Sciatic nerve (tissue), 2 donors: ENCODE measurements at places on chromosomes 1 and 21.

DNA sequence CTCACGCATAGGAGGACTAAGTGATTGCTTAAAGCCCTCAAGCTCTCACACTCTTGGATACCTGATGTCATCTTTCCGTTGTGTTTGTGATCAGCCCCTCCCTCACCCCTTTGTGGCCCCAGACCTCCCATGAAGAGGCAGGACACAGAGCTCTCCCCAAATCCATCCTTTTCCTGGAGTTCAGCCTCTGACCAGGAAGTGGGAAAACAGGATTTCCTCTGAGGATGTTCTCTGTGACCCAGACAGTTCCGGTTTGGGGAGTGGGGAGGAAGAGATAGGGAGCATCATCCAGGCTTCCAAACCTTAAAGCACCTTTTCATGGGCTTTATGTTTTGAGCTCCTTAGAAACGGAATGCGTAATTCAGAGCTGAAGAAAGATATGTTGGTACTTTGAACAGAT is 11.9 kb upstream of the TAL1 start:
- DNase-seq: no peak

DNA sequence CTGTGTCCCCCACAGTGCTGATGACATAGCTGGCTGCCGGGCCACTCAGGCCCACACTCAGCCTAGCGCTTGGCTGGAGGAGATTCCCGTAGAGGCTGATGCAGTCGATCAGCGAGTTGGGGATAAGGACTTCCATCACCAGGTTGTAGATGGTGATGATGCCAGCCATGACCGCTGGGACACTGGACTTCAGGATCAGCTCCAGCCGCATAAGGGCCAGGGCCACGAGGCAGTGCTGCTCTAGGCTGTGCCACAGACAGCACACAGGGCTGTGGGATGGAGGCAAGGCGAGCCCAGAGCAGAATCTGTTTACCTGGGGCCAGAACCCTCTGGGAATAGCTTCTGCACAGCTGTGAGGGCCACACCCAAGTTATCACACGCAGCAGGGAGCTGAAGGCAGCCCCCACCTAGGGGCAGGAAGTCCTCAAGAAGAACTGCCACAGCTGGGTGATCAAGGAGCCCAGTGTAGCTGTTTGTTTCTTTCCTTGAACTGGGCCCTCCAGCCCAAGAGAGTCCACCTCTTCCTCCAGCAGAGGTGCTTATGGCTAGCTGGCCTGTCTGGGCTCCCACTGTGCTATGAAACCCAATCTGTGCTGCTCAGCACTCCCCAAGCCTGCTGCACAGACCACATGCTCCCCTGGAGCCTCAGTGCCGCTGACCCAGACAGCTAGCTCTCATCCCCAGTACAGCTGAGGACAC is 6.2 kb downstream of the SLC2A1 start:
- DNase-seq: no peak

- no peak for DNase-seq
These were observed 19.5 kb downstream of the USP25 start for GRCh38 chr21:15749082-15749860.

DNA sequence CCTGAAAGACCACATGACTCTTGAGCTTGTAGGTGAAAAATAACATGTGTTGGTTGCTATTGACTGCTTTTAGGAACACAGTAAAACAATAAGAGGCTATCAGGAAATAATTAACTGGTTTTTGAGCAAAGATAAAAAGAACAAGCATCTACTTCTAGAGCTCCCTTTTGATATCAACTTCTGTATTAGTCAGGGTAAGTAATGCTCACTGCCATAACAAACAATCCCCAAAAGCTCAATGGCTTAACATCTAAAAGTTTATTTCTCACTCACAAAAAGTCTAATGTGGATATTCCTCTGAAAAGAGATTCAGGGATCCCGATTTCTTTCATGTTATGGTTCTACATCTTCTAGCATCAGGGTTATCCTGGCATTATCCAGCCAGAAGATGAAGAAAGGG is 25.3 kb upstream of the PROX1 start:
- no peak for DNase-seq

- no peak for DNase-seq
These were observed 11.5 kb downstream of the LRRN2 start for GRCh38 chr1:204673909-204674649.

DNA sequence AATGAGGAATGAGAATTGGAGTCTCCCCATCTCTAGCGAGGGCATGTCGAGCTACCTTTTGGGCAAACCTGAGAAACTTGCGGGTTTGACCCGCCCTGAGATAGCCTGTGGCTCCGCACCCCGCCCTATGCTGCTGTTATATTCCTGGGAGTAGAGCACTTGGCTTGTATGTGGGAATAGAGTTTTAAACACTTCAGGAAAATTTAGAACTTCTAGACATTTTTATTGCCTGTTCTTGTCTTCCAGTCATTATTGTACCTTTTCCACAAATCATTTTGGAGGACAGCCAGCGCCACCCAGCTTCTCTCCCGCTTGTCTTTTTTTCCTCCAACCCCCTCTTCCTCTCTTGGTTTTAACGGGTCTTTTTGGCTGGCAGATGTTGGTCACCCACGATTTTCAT is 738 bp downstream of the GNPAT start:
- no peak for DNase-seq

DNA sequence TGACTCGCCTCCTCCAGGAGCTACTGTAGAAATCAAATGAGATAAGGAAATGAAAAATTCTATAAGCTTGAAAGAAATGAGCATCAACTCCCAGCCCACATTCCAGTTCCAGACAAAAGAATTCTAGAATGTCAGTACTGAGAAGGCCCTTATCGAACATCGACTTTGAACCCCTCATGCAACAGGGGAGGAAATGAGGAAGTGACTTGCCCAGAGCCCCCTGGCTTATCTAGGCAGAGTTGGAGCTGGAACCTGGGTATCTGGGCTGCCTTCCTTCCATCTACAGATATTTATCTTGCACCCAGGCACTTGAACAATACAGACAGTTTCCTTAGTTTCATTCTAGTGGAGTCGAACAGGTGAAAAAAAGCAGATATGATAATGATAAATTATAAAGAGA is 22.3 kb downstream of the MECR start:
- DNase-seq: no peak

DNA sequence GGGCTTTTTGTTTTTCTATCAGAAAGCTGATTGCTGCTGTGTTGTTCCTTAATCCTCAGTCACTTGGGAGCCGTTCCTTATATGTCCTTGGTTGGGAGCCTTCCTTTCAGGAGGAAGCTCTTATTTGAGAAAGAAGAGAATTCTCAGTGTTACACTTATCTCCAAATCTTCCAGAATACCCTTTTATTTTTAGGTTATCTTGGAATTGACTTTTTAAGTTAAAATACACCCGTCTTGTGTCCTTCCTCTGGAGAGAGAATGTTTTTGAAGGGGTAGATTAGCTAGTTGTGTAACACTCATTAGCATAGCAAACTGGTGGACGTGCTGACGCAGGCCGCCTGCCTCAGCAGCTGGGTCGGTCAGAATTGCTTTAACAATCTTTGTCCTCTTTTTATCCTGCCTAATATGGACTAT is 42.1 kb downstream of the LRRC8B start:
- peak; percentile 68 for DNase-seq

DNA sequence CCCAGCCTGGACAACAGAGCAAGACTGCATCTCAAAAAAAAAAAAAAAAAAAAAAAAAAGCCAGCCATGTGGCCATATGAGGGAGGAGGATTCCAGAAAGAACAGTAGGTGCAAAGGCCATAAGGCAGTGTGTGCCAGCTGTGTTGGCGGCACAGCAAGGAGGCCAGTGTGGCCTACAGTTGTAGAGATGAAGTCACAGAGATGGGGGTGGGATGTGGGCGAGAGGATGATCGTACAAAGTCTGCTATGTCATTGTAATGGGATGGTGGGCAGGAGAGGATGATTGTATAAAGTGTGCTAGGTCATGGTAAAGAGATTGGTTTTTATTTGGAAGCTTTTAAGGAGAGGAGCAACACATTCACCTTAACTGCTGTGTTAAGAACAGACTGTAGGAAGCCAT is 9.8 kb upstream of the CR1 start:
- DNase-seq: no peak

- DNase-seq: no peak
These were observed 18.1 kb upstream of the IRF2BP2 start for GRCh38 chr1:234628089-234628488.

DNA sequence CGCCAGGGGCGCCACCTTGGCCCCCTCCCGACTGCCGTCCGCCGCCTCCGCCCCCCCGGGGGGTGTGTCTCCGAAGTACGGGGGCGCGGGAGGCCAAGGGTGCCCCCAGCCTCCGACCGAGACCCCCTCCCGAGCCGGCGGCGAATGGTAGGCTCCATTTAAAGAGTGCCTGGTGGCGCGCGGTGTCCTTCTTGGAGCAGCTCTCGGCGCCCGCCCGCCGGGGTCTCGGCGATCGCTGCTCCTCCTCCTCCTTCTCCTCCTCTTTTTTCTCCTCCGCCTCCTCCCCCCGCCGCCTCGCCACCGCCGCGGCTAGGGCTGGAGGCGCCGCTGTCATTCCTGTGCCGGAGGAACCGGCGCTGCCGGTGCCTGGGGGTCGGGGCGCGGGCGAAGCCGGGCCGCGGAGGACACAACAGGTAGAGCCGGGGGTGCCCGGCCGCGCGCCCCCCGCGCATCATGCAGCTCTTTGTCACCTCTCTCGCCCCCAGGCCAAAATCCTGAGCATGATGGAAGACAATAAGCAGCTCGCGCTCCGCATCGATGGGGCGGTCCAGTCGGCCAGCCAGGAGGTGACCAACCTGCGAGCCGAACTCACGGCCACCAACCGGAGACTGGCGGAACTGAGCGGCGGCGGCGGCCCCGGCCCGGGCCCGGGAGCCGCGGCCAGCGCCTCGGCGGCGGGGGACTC is at the start of gene KAZN:
Gene KAZN (plus strand): TSS at position 188 of the 685 bp plus-strand sequence.
- no peak for DNase-seq

GRCh38 chr1:87555366-87555765 is 226.7 kb downstream of the LMO4 start:
- DNase-seq: no peak
